ENCODE measurements at places on chromosomes 5 and 9. TPM values are rescaled to one million over a fixed set of nuclear protein-coding genes. Genes with fewer than 3 reads are reported as not detected.

The SLC23A1 gene
- 11.5 TPM for total RNA-seq

The ZNF367 gene
- 5.5 TPM for total RNA-seq

The TLX3 gene
- total RNA-seq: not detected

The RNF208 gene
- total RNA-seq: 6.2 TPM

The PLAC8L1 gene
- total RNA-seq: not detected

The LRRC70 gene
- 0.36 TPM for total RNA-seq

The SHISAL2B gene
- not detected for total RNA-seq

The LOX gene
- total RNA-seq: 2.8 TPM

The GARIN3 gene
- total RNA-seq: not detected

The PPIC gene
- total RNA-seq: 20.9 TPM

The MLANA gene
- not detected for total RNA-seq

The ST6GALNAC6 gene
- 46.4 TPM for total RNA-seq

The GPX8 gene
- 8.4 TPM for total RNA-seq

The MSH3 gene
- 12.6 TPM for total RNA-seq

The SAXO1 gene
- 6.1 TPM for total RNA-seq

The DNAH5 gene
- 3.7 TPM for total RNA-seq

DNA sequence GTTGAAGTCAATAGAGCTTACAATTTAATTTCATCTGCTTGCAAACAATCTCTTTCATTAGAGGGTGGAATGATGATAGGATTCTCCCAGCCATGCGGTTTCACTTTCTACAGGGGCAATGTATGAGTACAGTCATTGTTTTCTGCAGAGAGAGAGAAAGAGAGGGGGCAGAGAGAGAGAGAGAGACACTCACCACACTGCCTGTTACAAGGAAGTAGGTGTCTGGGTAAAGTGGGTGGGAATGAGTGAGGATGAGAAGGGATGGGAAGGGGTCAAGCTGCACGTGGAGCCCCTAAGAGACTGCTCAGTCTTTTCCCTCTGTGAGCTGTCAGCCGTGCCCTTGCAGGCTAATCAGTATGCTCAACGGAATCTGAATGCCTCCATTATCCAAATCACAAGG, 454.3 kb downstream of the KDM4C start:
- DNase-seq: no peak

DNA sequence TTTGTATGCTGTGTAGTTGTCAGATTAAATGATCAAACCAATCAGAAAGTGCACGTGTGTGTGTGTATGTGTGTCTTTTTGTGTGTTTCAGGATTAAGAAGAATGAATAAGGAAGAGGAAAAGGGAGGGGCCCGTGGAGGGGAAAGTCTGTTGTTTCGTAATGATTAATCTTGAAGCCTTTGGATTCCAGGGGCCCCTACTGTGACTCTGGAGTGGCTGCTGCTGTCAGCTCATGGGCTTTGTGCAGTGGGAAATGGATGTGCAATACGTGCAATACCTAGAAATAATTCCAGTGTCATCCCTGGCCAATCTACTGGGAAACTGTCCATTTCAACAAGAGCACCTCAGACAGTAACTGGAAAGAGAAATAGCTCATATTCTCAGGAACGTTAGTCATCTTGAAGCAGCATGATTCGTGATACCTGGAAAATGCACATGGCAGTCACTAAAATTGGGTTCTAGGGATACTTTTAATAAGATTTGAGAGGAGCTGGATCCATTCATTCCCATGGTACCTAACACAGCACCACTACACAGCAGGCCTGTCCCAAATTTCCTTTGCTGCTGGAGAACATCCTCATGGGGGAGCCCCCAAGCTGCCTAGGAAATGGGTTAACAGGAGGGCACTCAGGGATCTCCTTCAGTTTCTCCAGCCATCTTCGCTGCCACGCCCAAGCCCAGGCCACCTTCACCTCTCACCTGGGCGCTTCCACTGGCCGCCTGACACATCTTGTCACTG, 186.3 kb downstream of the NR3C1 start:
- DNase-seq: no peak

- DNase-seq: no peak
Measured at GRCh38 chr9:137953683-137954438, 76.3 kb downstream of the CACNA1B start.

- no peak for DNase-seq
Measured at GRCh38 chr5:466661-467310, 23.8 kb downstream of the EXOC3 start.

DNA sequence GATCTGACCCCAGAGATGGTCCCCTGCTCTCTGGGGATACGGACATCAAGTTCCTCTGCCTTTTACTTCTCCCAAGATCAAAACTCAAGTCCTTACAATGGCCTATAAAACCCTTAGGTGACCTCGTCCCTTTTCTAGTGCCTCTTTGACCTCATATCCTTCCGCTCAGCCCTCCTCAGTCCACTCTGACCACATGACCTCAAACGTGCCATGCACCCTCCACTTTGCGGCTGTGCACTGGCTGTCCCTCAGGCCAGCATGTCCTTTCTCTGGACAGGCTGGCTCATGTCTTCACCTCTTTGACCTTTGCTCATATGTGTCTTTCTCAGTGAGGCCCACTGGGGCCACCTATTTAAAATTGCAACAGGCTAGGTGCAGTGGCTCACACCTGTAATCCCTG, 14.7 kb downstream of the TRMO start:
- no peak for DNase-seq

GRCh38 chr5:21071986-21072385, 1084.0 kb upstream of the CDH18 start:
- no peak for DNase-seq

- DNase-seq: no peak
Measured at GRCh38 chr5:149432911-149433401, 53.9 kb upstream of the IL17B start.

DNA sequence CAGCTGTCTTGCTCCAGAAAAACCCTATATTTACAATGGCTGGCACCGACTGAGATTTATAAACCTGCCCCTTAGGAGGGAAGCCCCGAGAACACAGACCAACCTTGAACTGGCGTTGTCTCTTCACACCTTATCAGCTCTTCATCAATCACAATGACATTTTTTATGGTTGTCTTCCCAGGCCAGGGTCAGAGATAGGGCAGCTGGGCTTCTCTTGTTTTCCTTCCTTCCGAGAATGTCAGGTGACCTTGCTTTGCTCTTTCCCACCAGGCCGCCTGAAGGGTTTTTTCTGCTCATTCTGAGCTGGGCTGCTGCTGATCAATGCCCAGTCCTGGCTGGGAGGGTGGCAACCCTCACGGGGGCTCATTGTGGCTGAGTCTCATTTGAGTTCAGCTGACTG, 619.1 kb downstream of the CCDC171 start:
- DNase-seq: no peak

DNA sequence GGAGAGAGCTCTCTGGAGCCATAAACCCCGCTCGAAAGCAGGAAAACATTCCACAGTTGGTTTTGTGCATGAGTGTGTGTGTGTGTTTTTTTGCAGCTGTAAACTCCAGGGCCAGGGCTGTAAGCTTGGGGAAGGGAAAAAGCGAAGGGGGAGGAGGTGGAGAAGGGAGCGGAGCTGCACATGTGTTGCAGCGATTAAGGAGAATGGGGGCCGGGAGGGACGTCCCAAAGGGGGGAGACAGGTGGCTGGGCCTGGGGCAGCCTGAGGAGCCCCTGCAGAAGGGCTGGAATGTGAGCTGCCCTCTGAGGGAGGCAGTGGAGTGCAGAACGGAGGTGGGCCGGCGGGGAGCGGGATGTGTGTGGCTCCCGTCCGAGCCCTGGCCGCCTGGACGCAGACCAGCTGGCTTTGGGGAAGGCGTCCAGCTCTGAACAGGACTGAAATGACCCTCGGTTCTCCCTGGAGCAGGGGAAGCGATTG, 2.7 kb upstream of the MYMK start:
- no peak for DNase-seq

GRCh38 chr5:154683101-154683880, 71.9 kb upstream of the LARP1 start:
- no peak for DNase-seq

- DNase-seq: no peak
Measured at GRCh38 chr5:136482206-136482605, 116.9 kb upstream of the TRPC7 start.

GRCh38 chr9:89367281-89367680, 49.0 kb downstream of the SECISBP2 start:
- no peak for DNase-seq

- no peak for DNase-seq
Measured at GRCh38 chr5:59222687-59223511, 640.0 kb downstream of the RAB3C start.

GRCh38 chr9:132077881-132078698, 1.6 kb downstream of the MED27 start:
- peak; percentile 12 for DNase-seq

GRCh38 chr5:130138406-130139045, 234.3 kb downstream of the CHSY3 start:
- DNase-seq: no peak

DNA sequence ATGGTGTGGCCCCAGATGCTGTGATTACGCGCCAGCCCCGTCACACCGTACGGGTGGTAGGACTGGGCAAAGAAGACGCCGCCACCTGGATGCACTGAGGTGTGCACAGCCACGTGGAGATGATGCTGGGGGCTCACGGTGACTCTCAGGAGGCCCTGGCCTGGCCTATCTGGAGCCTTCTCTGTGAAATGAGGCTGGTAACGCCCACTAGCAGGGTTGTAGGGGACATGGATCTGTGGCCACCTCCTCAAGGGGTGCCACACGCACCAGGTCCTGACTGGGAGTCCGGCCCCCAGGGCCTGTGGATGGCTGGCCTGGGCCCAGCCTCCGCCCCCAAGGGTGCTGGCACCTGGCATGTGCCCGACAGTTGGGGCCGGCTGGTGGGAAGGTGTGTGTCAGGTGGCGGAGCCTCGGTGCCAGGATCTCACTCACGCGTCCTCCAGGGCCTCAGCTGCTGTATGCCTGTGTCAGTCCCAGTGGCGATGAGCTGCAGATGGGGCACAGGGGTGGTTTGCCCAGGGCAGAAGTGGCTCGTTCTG, 32.4 kb downstream of the NEK6 start:
- DNase-seq: no peak

DNA sequence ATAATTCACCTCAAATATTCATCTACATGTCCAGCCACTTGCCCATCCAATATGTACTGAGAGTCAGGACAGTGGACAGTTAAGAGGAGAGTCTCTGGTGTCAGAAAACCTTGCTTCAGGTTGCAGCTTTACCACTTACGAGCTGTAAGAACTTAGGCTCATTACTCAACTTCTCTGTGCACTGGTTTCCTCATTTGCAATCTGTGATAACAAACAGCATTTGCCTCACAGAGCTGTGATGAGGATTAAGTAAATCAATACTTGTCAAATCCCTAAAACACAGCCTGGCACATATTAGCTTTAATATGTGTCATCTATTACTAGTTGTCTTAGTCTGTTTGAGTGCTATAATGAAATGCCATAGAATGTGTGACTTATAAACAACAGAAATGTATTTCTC, 8.6 kb downstream of the GOLGA1 start:
- no peak for DNase-seq

DNA sequence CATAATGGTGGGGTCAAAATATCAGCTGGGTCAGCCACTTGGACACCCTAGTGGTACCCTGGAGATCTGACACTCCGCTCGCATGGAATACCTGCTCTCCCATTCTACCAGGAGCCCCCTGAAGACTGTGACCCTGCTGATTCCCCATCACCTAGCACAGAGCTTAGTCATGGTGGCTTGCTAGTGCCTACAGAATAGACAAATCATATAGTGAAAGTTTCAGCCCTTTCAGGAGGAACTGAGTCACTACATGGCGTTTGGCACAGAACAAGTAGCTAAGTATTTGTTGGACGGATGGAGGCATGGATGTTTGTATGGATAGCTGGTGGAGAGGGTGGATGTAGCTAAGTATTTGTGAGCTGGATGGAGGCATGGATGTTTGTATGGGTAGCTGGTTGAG, 65.3 kb downstream of the LMX1B start:
- no peak for DNase-seq

GRCh38 chr5:154778534-154778933, 23.4 kb downstream of the LARP1 start:
- DNase-seq: no peak

- peak; percentile 0 for DNase-seq
Measured at GRCh38 chr5:3251784-3252183, 343.8 kb upstream of the IRX1 start.

DNA sequence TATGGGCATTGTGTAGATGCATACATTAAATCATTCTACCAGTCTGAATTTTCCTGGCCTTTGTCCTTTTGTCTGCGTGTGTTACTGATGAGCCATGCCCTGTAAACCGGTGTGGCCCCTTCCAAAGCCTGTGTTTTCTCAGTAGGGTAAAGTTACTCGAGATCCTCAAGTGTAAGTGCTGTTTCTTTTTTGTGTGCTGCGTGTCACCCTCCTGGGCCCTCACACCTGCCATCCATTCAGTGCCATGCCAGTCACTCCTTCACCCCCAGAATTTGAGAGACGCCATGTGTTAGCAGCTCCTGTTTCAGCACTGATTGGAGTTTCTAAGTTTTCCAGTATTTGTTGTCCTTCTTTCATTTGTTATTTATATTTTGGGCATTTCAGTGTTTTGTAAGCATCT, 288.2 kb downstream of the FANCC start:
- no peak for DNase-seq

- DNase-seq: no peak
Measured at GRCh38 chr9:89592963-89593726, 11.7 kb upstream of the GADD45G start.

GRCh38 chr9:133572821-133573361, 36.3 kb downstream of the FAM163B start:
- DNase-seq: peak; percentile 77

DNA sequence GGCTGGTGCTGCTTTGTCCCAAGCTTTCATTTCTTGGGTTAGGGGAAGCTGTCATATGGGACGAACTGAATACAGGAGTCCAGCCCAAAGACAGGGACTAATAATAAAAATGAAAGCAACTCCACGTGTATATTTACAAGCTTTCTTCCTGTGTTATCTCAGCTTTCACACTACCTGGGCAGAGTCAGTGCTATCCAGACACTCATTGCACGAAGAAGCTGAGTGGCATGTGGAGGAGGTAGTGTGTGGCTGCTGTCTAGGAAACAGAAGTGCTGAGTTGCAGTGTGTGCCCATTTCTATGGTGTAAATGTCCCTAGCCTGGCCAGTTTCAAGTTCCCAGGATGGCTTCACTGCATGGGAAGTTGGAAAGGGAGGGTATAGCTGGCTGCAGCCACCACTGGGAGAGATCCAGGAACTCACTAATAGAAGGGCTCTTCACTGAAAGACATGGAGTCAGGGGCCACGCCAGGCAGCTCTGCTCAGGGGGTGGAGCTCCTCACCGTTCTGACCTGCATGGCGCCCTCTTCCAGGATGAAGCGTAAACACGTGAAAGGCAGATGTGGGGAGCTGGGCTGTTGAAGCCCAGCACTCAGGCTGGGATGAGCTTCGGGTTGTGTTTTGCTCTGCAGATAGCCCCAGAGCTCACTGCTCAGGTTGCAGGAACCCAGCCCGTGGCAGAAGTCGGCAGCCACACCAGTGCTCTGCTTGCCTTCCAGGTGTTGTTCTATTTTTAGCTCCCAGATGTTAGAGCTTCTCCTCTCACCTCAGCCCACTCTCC, 116.9 kb downstream of the IRX2 start:
- DNase-seq: no peak

GRCh38 chr5:171630350-171631065, 155.1 kb upstream of the SMIM23 start:
- no peak for DNase-seq

GRCh38 chr9:101528015-101528414, 5.6 kb upstream of the RNF20 start:
- no peak for DNase-seq

GRCh38 chr9:78848061-78848460, 551.1 kb downstream of the PSAT1 start:
- DNase-seq: no peak

Measured in prostate gland (tissue), 2 donors.